ENCODE measurements at places on chromosomes 3 and 15. TPM values are rescaled to one million over a fixed set of nuclear protein-coding genes. Genes with fewer than 3 reads are reported as not detected.

TRPC1 gene
- 23.2 TPM for total RNA-seq

GRCh38 chr3:4852780-4853748 lies 126.2 kb upstream of the BHLHE40 start:
- H3K4me1 ChIP-seq: peaks cover 4% of the 10 kb centered on the region
- no peaks in the 10 kb centered on the region for H3K36me3 ChIP-seq
- peaks cover 1% of the 10 kb centered on the region for H3K27me3 ChIP-seq
- no peak overlapping the region for H3K27ac ChIP-seq
- no peak for DNase-seq

DNA sequence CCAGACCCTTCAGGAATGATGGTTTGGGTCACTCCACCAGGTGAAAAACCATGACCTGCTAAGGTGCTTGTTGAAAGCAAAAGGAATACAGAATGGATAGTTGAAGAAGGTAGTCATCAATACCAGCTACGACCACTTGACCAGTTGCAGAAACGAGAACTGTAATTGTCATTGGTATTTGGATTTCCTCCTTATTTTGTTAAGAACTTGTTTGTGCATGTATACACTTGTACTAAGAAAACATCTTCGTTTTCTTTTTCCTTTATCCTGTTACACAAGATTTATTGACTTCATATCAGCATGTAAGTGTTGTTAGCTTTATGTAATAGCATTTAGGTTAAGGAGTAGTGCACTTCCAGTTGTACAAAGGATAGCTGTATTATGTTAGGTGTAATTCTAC lies 261.8 kb downstream of the MCTP2 start:
- H3K27ac ChIP-seq: no peak overlapping the region
- H3K4me3 ChIP-seq: no peak overlapping the region
- no peak for DNase-seq

DNA sequence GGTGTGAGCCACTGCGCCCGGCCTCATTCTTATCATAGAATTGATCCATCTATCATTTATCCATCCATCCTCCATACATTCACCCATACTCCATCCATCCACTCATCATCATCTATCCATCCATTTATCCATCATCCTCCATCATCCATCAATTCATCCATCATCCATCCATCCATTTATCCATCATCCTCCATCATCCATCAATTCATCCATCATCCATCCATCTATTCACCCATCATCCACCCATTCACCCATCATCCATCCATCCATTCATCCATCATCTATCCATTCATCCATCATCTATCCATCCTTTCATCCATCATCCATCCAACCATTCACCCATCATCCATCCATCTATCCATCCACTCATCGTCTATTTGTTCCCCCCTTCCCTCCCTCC lies 3.7 kb downstream of the TM6SF1 start:
- H3K27ac ChIP-seq: peak overlapping the region; percentile 4
- H3K27me3 ChIP-seq: peaks cover 35% of the 10 kb centered on the region
- DNase-seq: no peak
- H3K4me3 ChIP-seq: peak overlapping the region; percentile 1
- H3K36me3 ChIP-seq: peaks cover 9% of the 10 kb centered on the region

DNA sequence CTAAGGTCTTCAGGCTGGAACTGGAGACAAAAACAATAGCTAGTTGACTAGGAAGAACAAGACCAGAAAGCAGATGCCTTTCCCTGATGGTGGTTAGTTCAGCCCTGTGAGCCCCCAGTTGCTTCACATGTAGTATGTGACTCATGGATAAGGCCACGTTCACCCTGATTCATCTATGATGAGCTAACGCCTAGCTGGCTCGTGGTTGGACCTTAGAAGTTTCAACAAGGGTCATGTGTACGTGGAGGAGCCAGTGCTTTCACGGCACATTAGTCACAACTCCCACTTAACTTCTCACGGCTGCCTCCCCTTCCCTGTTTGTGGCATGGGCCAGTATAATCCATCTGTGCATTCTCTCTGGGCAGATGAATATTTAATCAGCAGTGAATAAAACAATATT lies 20.6 kb downstream of the COL8A1 start:
- no peak overlapping the region for H3K27ac ChIP-seq
- peaks cover 7% of the 10 kb centered on the region for H3K4me1 ChIP-seq
- H3K27me3 ChIP-seq: no peaks in the 10 kb centered on the region
- H3K4me3 ChIP-seq: no peak overlapping the region

FGF7 gene
- 0.07 TPM for total RNA-seq
